ENCODE measurements at places on chromosomes 7 and 10. TPM values are rescaled to one million over a fixed set of nuclear protein-coding genes. Genes with fewer than 3 reads are reported as not detected.

DNA sequence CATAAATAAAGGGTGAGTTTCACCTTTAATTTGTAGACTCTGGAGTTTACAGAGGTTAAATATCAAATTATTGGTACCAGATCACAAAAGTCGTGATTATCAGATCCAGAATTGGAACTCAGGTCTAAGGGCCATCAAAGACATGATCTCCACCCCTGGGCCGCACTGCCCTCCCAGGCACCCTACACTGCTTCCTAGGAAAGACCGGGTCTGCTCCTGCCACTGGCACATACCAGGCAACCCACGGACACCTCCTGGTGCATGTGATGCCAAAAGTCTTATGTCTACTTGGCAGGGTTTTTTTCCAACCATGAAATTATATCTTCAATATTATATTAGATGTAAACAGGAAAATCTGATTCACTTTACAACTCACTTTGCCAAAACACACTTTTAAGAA is 452.8 kb downstream of the PTPRN2 start:
- DNase-seq = no peak

- DNase-seq = no peak
Measured at GRCh38 chr7:154795437-154795836, 207.5 kb downstream of the PAXIP1 start.

GRCh38 chr7:39987641-39988347 is 37.7 kb downstream of the CDK13 start:
- no peak for DNase-seq

DNA sequence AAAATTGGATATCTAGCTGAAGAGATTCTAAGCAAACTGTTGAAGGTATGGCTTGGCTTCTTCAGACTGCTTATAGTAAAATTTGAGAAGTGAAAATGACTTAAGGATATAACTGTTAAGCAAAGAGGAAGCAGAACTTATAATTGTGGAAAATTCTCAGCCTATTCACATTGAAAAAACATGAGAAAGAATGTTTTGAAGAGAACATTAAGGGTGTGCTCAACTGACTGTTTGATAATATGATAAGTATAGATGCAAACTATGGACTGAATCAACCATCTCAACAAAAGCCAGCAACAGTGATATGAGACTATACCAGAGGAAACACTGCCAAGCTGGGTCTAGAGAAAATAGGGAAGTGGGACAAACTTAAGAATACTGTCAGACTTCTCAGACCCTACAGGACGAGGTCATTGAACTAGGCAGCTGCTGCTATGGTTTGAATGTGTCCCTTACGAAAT is 133.1 kb upstream of the PPP1R3A start:
- no peak for DNase-seq

- no peak for DNase-seq
Measured at GRCh38 chr7:129401967-129402860, 32.0 kb upstream of the STRIP2 start.

- DNase-seq = no peak
Measured at GRCh38 chr10:131092386-131092785, 219.1 kb downstream of the TCERG1L start.

ANKRD30A gene
- not detected for total RNA-seq

AKR1E2 gene
- total RNA-seq = 19.1 TPM
